ENCODE measurements at places on chromosomes 2 and 18. TPM values are rescaled to one million over a fixed set of nuclear protein-coding genes. Genes with fewer than 3 reads are reported as not detected.

DNA sequence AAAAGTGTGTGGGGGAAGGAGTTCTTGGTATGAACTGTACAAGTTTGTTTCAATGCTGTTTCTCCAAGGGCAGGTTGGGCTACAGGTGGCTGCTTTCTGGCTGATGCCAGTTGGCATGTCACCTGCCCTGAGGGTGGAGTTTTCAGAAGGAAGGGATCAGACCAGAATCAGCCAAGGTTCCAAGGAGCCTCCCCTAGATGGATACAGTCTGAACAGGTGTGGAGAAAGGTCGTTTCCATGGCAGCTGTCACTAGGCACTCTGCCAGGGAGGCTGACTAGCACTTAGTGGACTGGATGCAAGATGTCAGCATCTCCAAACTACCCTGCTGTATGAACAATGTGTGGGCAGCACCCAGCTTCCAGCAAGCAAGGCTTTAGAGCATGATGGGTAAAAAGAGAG lies 444.4 kb upstream of the HNRNPA3 start:
- peak; percentile 28 for DNase-seq

DNA sequence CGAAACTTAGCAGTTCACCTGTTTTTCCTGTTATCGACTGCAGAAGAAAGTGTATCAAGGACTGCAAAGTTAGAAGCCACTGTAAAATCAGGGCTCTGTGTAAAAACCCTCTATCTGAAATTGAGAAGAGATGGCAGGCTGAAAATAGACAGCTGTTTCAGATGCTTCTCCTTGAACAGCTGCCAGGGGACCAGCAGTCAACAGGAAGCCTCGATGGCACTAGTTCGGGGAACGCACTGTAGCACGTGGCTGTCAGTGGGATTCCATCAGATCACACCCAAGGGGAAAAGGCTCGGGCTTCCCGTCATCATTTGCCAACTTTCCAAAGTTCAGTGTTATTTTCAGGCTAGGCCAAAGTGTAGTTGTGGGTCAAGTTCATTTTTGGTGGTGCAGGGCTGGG lies 316.9 kb downstream of the TXNL1 start:
- no peak for DNase-seq

GRCh38 chr2:107303964-107304363 lies 418.0 kb upstream of the ST6GAL2 start:
- DNase-seq = no peak

GRCh38 chr2:138012968-138013367 lies 48.7 kb downstream of the HNMT start:
- no peak for DNase-seq

GRCh38 chr2:200620606-200621390 lies 35.0 kb downstream of the AOX1 start:
- DNase-seq = no peak

- no peak for DNase-seq
Measured at GRCh38 chr2:74119339-74119738, 28.4 kb downstream of the BOLA3 start.

DNA sequence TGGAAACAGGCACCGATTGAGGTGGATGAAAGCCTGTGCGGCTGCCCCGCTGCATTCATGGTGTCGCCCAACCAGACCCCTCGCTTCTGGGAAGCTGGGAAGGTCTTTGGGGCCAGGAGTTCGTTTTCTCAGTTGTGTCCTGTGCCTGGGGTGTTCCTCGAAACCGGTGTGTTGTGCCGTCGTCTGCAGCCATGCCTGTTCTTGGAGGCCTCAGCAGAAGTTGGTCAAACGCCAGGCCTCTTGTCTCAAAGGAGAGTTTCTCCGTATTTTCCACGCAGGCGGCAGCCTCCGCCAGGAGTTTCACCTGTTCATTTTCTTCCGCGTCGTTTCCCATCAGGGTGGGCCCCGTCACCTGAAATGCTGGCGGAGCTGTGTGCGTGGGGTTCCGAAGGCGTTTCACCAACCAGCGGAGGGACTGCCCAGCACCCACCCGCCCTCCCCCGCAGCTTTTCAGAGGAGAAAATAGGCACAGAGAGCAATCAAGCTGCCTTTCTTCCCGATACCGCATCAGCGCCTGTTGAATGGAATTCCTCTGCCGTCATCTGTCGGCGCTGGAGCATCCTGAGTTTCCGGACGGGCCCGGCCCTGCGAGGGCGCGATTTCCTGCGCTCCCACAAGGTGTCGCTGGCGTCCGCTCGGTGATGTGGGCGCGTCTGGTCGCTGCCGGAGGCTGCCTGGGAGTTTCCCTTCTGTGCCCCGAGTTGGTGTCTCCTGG lies 17.0 kb upstream of the NFATC1 start:
- DNase-seq = peak; percentile 66

DNA sequence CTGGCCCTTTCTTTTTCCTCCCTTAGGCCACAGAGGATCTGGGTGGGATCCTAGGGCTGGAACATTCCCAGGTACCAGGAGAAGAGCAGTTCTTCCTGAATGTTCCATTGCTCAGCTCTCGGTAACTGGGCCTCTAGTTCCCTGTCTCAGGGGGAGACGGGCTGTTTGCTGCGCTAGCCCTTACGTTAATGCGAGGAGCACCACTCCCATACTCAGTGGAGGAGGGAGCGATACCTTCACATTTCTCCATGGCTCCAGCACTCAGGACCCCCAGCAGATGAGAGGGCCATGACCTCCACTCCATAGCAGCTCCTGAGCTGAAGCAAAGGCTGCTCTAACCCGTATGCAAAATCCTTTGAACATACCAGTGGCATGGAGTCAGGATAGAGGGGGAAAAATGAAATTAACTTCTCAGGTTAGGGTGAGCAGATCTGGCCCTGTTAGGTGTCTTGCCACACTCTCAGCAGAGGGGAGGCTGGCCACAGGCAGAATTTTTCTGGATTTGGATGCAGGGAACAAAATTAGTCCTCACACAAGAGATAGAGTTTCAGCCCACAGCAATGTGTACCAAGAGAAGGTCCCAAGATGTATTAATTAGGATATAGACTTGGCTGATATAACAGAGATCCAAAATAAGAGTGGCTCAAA lies 206.7 kb downstream of the ZFP36L2 start:
- no peak for DNase-seq

GRCh38 chr18:23138471-23138870 lies 3.2 kb downstream of the CABLES1 start:
- DNase-seq = no peak

- DNase-seq = no peak
Measured at GRCh38 chr2:11748018-11748860, 1.8 kb downstream of the LPIN1 start.

- DNase-seq = no peak
Measured at GRCh38 chr2:171083451-171083850, 77.2 kb downstream of the TLK1 start.

DNA sequence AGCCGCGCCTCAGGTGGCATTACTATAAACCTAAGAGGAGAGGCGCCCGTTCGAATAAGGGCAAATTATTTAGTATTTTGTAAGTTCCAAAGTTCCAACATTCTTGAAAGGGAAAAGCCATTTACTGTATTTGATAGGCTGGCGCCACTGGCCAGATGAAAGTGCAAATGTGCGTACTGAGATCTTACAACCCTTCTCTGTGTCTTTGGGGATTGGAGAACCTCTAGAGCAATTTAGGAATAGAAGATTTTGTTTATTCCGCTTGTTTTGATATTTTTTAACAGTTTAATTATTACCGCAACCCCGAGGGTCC lies 467 bp upstream of the WDR35 start:
- DNase-seq = no peak

Gene SKA1
- polyA plus RNA-seq = 0.05 TPM

Gene MAP2
- 11.7 TPM for polyA plus RNA-seq

Gene AQP4
- 0.15 TPM for polyA plus RNA-seq

Gene POTEC
- polyA plus RNA-seq = 0.04 TPM

Gene DSG2
- 7.6 TPM for polyA plus RNA-seq

Gene ADGRF3
- 1.4 TPM for polyA plus RNA-seq

Gene SUPT7L
- 22.5 TPM for polyA plus RNA-seq

Gene AKAIN1
- polyA plus RNA-seq = 0.91 TPM

Gene IL36RN
- polyA plus RNA-seq = not detected

Gene RAD51AP2
- 0.23 TPM for polyA plus RNA-seq

Gene IL1RN
- polyA plus RNA-seq = 1.6 TPM
